CD4-positive, alpha-beta memory T cell (primary cell): ENCODE measurements at places on chromosomes 6 and 20.

GRCh38 chr6:133355922-133356321, 114.8 kb downstream of the EYA4 start:
- no peak for DNase-seq

DNA sequence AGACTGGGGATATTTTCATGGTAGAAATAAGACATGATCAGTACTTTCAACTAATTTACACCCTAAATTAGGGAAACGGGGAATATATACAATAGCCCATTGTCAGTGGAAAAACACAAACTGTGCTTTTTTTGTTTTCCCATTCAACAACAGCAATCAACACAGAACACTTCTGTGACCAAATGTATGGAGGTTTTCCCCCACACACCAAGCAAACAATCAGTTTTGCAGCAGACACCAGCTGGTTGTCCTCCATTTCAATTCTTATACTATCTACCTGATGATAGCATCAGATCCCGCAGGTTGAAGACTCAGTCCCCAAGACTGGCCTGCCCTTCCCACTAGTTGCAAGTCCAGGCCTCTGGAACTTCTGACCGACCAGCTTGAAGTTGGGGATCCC, 4.5 kb downstream of the HINT3 start:
- no peak for DNase-seq

- DNase-seq: no peak
Observed at GRCh38 chr6:48881551-48881950, 581.5 kb downstream of the MMUT start.

- no peak for DNase-seq
Observed at GRCh38 chr6:128482642-128483041, 37.8 kb downstream of the PTPRK start.

- DNase-seq: no peak
Observed at GRCh38 chr6:151276112-151276740, 36.5 kb downstream of the AKAP12 start.

DNA sequence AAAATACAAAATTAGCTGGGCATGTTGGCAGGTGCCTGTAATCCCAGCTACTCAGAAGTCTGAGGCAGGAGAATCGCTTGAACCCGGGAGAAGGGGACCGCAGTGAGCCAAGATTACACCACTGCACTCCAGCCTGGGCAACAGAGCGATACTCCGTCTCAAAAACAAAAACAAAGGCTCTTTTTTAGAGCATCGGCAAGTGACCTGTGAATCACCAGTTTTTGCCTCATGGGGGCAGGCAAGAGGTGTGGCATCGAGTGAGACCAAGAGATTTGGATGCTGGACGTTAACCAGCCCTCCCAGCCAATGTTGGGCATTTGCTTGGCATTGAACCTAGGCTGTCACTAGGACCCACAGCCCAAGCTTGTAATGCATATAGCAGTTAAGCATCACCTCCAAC, 14.6 kb upstream of the CDK5RAP1 start:
- no peak for DNase-seq

- DNase-seq: no peak
Observed at GRCh38 chr20:41299899-41300298, 17.6 kb downstream of the ZHX3 start.

GRCh38 chr20:57409672-57410397, 18.6 kb downstream of the RBM38 start:
- DNase-seq: no peak

DNA sequence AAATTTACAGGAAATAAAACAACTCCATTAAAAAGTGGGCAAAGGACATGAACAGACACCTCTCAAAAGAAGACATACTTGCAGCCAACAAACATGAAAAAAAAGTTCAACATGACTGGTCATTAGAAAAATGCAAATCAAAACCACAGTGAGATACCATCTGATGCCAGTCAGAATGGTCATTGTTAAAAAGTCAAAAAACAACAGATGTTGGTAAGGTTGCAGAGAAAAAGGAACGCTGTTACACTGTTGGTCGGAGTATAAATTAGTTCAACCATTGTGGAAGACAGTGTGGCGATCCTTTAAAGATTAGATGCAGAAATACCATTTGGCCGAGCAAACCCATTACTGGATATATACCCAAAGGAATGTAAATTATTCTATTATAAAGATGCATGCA, 858.0 kb upstream of the FLRT3 start:
- DNase-seq: no peak

- no peak for DNase-seq
Observed at GRCh38 chr20:35586751-35587425, 28.7 kb upstream of the SPAG4 start.

GRCh38 chr6:136471922-136472321, 78.3 kb downstream of the MAP7 start:
- DNase-seq: no peak

- no peak for DNase-seq
Observed at GRCh38 chr6:34095741-34096140, 50.1 kb downstream of the GRM4 start.

DNA sequence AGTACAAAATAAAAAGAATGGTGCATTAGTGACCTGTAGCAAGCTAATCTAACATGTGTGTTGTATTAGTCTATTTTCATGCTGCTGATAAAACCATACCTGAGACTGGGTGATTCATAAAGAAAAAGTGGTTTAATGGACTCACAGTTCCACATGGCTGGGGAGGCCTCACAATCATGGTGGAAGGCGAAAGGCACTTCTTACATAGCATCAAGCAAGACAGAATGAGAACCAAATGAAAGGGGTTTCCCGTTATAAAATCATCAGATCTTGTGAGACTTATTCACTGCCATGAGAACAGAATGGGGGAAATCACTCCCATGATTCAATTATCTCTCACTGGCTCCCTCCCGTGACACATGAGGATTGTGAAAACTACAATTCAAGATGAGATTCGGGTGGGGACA, 45.4 kb upstream of the AIG1 start:
- no peak for DNase-seq

- no peak for DNase-seq
Observed at GRCh38 chr6:53761036-53761435, 33.8 kb upstream of the LRRC1 start.

- DNase-seq: no peak
Observed at GRCh38 chr6:51633424-51633823, 454.0 kb downstream of the PKHD1 start.

DNA sequence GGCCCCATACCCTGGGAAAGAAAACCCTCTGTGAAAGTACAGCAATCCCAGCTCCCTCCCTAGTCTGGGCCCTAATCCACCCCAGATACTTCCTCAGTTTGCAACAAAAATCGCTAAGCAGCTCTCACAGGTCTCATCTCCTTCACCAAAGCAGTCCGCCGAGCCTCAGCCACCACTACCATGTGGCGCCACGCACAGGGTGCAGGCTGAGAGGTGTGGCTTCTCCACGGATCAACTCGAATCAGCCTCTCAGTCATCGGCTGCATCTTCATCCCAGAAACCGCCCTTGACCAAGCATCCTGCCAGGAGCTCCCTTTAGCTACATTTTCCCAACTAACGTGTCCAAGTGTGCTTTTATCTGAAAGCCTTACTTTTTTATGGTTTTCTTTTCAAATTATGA, 50.7 kb downstream of the ANKRD60 start:
- DNase-seq: no peak

DNA sequence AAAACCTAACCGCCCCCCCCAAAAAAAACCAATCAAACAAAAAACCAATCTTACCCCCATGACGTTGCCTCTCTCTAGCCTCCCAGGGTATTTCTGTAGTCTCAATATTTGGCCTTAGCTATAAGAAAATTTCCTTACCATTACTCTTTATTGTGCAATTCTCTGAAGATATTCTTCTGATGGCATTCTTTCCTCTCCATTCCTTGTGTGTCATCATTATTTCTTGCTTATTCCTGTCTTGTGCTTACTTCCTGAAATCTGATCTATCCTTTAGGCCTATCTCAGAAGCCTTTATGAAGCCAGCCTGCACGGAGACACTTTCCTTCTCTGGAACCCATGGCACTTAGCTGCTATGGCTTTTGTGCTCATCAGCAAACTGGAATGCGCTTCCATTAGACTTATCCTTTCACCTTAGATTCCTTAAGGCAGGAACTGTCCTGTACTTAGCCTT, 65.9 kb upstream of the DDR1 start:
- DNase-seq: no peak

DNA sequence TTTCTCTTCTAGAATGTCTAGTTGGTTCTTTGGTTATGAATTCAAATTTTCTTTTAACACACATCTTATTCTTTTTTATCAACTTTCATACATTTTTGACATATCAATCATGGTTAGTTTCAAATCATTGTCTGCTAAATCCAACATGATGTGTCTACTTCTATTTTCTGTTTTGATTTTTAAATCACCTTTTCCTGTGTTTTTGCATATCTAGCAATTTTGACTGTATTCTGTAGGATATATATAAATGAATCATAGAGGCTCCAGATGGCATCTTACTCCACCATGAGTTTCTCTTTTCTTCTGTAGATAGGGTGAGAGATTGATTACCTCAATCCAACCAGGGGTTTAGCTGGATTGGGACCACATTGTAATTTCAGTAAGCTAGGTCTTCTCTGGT, 34.3 kb upstream of the CARMIL1 start:
- DNase-seq: no peak

DNA sequence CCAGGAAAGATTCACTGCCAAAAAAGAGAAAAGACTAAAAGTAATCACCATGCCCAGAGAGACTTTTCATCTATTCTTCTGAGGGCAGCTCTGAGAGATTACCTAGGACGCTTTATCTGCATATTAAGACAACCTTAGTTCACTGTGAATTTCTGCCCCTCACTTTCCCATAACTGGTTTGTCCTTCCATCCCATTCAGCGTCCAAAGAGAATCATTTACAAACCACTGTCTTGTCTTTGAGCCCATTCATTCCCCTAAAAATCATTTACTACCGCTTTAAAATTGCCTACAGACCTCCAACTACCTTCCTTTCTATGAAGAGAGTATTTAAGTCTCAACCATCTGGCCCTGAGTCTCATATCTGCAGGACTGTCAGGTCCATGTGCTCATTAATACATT, 149.0 kb downstream of the PDSS2 start:
- no peak for DNase-seq

DNA sequence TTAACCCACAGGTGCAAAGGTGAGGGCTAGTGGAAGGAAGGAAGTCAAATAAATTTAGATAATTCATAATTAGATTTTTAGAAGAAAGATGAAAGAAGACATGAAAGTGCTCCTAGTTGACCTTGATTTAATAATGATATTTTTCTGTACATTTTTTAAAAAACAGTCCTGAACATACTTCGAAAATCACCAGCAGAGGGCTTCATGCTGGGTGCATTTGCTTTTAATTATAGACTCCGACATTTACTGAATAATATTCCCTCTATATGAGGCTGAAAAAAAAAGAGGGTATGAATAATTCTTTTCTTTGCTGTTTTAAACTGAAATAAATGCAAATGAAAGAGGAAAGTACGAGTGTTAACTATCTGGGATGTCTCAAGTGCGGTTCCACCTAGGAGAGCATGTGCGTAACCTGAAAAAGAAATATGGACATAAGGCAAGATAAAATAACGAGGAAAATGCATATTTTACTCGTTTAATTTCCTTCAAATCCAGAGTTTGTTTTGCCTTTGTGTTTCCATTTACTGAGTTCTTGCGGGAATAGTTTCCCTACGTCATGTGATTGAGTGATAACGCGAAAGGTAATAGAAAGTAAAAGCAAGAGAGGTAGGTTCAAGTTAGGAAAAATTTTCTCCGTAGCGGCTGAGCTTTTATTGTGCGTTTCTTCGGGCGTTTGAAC, 3.1 kb upstream of the TFAP2B start:
- DNase-seq: no peak

- no peak for DNase-seq
Observed at GRCh38 chr6:157795841-157796240, 27.2 kb upstream of the SNX9 start.

DNA sequence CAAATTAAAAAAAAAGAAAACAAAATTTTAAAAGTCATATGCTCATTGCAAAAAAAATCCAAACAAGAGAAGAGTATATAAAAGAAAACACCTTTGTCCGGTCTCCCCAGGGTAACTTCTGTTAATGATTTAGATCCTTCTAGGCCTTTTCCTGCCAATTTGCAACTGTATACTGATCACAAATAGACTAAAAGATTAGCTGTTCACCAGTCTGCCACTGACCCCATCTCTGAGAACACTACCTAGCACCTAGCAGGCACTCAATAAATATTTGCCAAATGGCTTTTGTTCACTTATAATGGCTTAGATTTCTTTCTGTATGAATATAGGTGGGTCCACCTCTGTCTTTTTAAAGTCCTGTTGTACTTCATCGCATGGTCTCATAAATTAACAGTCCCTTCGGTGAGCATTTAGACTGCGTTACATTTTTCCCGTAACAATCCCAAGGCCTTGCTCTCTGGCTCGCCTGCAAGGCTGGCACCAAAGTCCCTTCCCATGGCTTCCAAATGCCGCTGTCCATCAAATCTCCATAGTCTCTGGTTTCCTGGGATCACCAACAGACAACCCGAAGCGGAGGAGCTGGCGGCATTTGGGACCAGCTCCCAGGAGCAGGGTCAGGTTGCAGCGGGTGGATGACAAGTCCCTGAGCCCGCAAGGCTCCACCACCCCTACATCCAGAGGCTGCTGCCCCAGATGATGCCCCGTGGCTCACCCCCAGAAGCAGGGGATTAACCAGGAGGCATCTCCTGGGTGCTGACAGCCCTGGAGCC, 11.8 kb downstream of the JPH2 start:
- DNase-seq: no peak

- no peak for DNase-seq
Observed at GRCh38 chr6:29461021-29461814, 4.3 kb downstream of the OR2H1 start.

DNA sequence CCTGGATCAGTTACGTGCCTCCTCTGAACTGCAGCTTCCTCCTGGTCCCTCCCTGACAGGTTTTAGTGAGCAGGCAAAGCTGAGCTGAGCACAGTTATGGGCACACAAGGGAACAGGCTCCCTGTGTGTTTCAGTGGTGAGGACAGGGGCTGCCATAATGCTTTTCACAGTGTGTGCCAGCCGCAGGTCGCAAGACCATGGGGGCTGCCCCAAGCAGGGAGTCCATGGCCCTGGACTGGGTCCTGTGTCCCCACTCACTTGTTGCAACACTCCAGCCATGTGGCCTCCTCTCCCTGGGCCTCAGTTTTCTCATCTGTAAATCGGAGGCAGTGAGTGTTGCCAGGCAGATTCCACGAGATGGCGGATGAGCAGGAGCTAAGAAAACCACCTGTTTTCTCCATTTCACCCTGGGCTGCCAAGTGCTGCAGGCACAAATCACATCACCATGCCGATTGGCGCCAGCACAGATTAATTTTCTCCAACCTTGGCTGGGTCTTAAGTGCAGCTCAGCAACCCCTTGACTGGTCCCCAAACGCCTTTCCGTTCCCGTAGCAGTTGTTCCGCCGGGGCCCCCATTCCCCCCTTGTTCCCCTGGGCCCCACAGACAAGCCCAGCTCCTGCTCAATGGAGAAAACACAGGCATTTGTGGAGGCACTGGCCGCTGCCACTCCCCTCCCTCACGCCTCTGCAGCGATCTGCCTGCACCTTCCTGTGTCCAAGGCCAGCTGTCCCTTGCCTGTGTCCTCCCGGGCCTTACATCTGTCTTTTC, 57.1 kb upstream of the NNAT start:
- no peak for DNase-seq
